Inflammatory macrophage (primary cell): ENCODE measurements at places on chromosomes 2 and 18.

- DNase-seq = no peak
Measured at GRCh38 chr2:70062270-70062669, 25.0 kb upstream of the PCBP1 start.

- DNase-seq = no peak
Measured at GRCh38 chr2:109195193-109196045, 66.4 kb downstream of the SH3RF3 start.

- no peak for DNase-seq
Measured at GRCh38 chr2:163081754-163082153, 243.2 kb upstream of the KCNH7 start.

- DNase-seq = peak; percentile 63
Measured at GRCh38 chr2:189514104-189514503, 66.5 kb downstream of the SLC40A1 start.

- DNase-seq = no peak
Measured at GRCh38 chr2:104851291-104852089, 2.4 kb upstream of the POU3F3 start.

DNA sequence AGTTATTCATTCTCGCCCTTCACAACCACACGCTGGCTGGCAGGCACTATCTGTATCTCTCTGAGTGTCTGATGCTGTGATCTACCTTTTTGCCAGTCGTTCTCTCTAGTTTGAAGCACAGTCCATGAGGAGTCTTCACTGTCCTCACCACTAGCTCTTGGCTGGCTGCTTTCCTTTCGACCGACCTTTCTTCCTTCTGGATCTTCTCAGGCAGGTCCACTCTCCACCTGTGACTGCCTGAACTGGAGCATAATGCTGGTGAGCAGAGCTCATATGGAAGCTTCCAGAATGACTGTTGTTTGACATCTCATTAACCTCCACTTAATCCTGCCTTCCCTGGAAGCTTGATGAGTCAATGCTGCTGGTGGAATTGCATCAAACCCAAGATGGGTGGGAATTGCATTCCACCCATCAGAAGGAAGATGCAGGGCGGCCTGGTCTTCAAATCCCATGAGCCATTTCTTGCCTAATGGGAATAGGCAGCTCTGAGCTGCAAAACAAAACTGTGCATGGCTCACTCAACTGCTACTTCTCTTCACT, 283.5 kb upstream of the HDAC4 start:
- DNase-seq = no peak

DNA sequence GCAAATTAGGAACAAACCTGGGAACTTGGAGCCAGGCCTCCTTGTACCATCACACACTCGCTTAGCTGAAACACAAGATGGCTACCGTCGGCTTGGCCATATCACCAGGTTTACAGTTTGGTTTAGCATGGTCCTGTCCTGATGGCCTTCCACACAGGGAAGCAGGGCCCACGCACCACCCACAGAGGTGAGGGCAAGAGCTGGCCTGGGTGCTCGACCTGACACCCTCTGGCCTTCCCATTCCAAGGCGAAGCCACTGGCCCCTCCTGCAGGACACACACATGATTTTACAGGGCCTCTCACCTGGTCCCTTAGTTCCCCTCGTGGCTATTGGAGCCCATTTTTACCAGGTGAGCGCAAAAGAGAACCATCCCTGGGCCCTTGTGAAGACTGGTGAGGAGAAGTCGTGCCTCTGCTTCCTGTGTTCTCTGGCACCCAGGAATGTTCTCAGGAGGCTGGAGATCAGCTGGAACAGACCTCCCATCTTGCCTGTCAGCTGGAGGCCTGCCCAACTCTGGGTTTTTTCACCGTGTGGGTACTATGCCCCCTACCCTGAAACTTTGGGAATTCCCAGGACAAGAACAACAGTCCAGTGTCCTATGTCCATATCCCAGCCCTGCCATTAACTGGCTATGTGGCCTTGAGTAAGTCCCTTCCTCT, 53.0 kb upstream of the FOSL2 start:
- DNase-seq = no peak

DNA sequence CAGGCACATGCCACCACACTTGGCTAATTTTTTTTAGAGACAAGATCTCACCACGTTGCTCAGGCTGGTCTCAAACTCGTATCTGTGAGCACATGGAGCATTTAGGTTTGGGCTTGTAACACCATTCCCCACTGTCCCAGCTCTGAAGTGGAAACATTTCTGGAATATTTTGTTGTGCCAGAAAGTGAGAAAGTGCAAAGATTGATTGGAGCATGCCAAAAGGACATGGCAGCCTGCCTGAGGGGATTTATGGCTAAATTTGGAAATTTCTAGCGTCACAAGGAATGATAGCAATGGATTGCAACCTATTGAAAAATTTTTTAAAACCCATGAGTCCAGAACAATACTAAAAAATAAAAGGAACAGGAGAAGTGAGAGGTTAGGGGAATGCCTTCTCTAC, 136.8 kb downstream of the ESCO1 start:
- DNase-seq = no peak
